ENCODE measurements at places on chromosomes 4 and X.

DNA sequence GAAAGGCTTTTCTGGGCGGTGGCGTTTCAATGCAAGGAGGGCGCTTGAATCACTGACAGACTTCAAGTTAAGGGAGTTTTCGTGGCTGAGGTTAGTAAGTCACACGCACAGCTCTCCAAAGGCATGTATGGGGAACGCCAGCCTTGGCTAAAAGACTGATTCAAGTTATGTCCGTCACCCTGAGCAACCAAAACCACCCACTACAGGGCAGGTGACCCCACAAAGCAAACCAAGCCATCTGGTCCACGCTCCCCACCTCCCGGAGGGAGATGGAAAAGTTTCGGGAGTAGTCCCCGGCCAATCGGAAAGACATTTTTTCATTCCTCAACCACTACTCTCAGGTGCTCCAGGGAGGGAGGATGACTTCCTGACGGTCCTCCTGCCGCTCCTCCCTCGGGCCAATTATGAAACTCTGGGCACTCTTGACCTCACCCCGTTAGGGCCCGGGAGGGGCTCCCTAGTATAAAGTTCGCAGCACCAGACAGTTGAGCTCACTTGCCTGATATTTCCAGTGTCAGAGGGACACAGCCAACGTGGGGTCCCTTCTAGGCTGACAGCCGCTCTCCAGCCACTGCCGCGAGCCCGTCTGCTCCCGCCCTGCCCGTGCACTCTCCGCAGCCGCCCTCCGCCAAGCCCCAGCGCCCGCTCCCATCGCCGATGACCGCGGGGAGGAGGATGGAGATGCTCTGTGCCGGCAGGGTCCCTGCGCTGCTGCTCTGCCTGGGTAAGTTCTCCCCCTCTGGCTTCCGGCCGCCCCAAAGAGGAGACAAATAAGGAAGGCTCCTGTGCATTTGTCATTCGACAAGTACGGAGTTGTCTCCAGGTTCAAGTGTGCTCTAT is at the start of gene EREG:
Gene EREG (plus strand): TSS at position 494 of the 840 bp plus-strand sequence. CDS start 164 bp downstream, at position 658.
- DNase-seq = no peak

GRCh38 chr4:108255203-108255747 is 86.5 kb upstream of the LEF1 start:
- DNase-seq = no peak

GRCh38 chr4:119861731-119862130 is 204.9 kb downstream of the MAD2L1 start:
- DNase-seq = peak; percentile 45

- DNase-seq = no peak
Measured at GRCh38 chr4:38046727-38047489, 86.7 kb downstream of the PTTG2 start.

DNA sequence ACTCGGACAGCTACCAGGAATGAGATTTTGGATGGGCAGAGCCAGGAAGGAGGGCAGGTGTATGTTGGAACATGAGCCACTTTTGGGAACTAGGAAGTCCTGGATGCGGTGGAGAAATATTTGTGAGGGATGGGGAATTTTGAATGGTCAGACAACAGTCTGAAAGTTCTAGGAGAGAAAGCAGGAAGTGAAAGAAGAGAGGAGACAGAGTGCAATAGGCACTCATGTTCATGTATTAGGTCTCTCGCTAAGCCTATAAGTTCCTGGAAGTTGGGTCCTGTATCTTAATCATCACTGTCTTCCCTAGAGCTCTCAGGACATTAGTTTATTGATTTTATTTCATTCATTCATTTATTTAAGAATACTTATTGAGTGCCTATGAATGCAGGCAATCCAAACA is 65.7 kb upstream of the CITED1 start:
- no peak for DNase-seq

DNA sequence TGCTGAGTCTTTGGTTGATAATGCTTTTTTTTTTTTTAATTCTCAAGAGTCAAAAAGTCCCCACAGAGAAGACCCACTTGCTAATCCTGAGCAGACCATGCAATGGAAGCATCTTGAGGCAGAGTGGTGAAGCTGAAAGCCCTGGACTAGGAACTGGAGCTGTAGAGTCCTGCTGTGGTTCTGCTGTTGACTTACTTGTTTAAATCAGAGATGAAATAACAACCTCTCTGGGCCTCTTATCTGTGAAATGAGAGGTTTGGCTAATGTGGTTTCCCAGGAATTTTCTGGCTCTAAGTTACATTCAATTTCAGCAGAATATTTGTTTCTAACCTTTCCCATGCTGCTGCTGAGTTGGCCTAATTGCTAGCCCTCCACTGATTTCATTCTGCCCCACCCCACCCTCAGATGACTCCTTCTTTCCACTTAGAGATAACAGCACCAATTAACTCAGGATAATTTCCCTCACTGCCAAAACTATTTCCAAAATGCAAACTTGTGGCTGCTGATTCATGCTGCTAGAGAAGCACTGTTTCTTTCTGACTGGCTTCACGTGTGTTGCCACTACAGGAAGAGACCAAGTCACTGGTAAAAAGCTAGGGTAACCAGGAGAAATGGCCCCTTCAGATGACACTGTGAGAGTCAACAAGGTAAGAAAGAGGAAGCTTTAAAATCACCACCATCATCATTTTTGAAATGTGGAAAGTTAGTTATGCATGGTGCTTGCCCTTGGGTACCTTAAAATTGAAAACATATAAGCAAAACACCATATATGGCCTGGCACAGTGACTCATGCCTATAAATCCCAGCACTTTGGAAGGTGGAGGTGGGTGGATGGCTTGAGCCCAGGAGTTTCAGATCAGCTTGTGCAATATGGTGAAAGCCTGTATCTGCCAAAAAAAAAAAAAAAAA is 326.4 kb downstream of the DCHS2 start:
- DNase-seq = no peak

GRCh38 chr4:186161138-186161537 is 30.2 kb upstream of the CYP4V2 start:
- no peak for DNase-seq

DNA sequence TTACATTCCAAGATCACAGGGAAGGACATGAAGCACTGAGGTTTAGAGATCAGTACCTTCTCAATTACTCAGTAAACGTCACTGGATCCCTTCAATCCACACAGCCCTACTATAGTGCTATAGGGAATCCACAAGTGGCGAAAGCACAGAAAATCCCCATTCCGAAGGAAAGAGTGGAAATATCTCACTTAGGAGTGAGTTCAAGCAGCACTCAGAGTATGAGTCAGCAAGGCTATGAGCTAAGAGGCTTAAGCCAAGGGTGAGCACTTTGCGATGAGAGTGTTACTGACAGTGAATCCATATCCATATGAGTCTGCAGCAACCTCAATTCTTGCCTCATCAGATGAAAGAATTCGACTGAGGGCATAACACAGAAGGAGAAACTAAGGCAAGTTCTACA is 165.1 kb downstream of the VSIG4 start:
- DNase-seq = no peak

GRCh38 chr4:85565761-85566480 is 91.0 kb downstream of the ARHGAP24 start:
- DNase-seq = no peak

- peak; percentile 34 for DNase-seq
Measured at GRCh38 chrX:23483396-23483795, 148.7 kb downstream of the PTCHD1 start.

- no peak for DNase-seq
Measured at GRCh38 chr4:19925516-19925915, 326.2 kb upstream of the SLIT2 start.

DNA sequence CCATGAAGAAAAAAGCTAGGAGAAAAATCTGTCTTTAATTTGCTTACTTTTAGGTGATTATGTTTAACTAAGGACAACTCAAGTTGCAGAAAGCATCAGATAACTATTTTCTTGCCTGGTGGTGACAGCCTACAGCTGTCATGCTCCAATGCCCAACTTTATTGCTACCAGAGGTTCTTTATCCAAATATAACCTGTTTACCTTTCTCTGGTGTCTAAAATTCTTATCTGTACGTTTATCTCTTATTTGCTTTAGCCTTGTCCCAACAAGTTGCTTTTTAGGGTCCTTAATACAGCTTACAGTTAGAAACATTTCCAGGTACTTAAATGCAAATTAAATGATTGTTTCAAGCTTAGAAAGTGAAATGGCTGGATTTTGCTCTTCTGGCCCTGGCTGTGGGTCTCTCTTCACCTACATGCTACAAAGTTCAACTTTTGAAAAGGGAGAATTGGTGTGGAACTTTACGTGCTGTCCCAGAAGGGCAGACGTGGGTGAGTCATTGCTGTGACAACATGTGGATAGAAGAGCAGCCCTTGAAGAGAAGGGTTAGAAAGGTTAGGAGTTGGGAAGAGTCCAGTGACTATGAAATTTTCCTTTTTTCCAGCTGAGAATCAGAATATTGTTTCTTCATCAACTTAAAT is 60.7 kb downstream of the HPGD start:
- no peak for DNase-seq

- no peak for DNase-seq
Measured at GRCh38 chrX:65866773-65867172, 173.1 kb downstream of the VSIG4 start.

DNA sequence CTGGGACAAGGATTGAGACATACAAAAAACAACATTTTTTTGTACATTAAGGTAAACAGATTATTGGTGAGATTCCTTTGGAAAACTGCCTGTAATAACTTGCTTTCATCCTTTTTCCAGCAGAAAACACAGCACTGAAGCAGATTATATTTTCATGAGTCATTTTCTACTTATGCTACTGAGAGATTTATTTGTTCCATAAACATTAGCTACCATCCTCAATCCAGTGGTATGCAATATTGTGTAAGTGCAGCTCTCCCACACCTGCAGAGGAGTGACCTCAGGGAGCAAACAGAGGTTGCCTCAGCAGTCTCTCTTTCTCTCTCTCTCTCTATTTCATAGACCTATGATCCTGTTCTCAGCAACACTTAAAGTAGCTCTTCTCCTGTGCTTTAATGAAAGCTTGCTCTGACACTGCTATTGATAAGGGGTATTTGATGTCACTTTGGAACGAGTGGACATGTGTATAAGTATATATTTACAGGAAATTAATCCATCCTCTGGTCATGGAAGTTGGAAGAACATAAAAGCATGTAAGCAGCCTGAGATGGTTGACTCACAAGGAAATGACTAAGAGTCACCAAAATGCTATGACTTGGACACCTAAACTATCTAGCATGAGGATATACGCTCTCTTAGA is 163.7 kb upstream of the SPANXC start:
- no peak for DNase-seq

- DNase-seq = no peak
Measured at GRCh38 chrX:151680805-151681204, 14.5 kb upstream of the PRRG3 start.

Data from NCI-H446 treated with DMSO at 0.1 percent for 48 hours (cell line).